ENCODE measurements at places on chromosomes 11 and 22. TPM values are rescaled to one million over a fixed set of nuclear protein-coding genes. Genes with fewer than 3 reads are reported as not detected.

Gene CTSF
- 35.0 TPM for total RNA-seq

Gene PKNOX2
- 2.0 TPM for total RNA-seq

Gene TIMP3
- 329 TPM for total RNA-seq

Gene P2RX6
- 5.9 TPM for total RNA-seq

Gene MUC5AC
- under 0.01 TPM for total RNA-seq

Gene NFAM1
- total RNA-seq: not detected

Gene SMTNL1
- total RNA-seq: not detected

Gene LRRN4CL
- total RNA-seq: 62.0 TPM

Gene ADAMTS8
- not detected for total RNA-seq

Gene CCDC117
- total RNA-seq: 23.0 TPM

Gene ATP5MG
- total RNA-seq: 55.2 TPM

Gene SCGB1D2
- not detected for total RNA-seq

Gene GGT1
- 1.1 TPM for total RNA-seq

Gene ACTN3
- total RNA-seq: not detected

Gene PLCB3
- total RNA-seq: 47.5 TPM

Gene EMID1
- total RNA-seq: 0.08 TPM

Gene MMP1
- 13.2 TPM for total RNA-seq

Gene RIN1
- 10.1 TPM for total RNA-seq

Gene SNX32
- 1.6 TPM for total RNA-seq

Gene PDGFB
- total RNA-seq: 0.09 TPM

Measured in fibroblast of the aortic adventitia (primary cell).